Stimulated activated CD8-positive, alpha-beta memory T cell treated with anti-CD3 and anti-CD28 coated beads, Interleukin-4, amount 100 ng/mL, for 1 hour (primary cell): ENCODE measurements at places on chromosomes 7 and 10.
A peak's percentile ranks its signal among the peaks of the same experiment; 100 is the strongest.

GRCh38 chr7:6026011-6026819, 5.0 kb upstream of the ANKRD61 start:
- peak; percentile 49 for DNase-seq

GRCh38 chr10:106311590-106311989, 852.9 kb downstream of the SORCS1 start:
- DNase-seq: no peak

DNA sequence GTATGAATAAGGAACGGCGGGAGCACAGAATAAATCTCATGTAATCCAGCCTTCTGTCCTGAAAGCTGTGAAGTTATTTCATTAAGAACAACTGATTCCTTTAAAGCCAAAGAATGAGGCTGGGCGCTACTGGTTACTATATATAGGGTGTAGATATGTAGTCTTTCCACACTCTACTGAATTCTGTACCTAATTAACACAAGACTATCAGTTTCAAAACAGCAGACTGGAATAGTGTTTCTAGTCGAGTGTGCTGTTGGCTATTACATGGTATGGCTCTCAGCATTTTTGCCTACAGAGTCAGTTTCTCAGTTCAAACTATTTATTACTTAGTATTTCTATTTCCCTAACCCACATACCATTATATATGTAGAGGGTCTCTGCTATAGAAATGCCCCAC, 163.3 kb downstream of the THSD7A start:
- no peak for DNase-seq

GRCh38 chr7:54728411-54728810, 30.6 kb downstream of the SEC61G start:
- no peak for DNase-seq

DNA sequence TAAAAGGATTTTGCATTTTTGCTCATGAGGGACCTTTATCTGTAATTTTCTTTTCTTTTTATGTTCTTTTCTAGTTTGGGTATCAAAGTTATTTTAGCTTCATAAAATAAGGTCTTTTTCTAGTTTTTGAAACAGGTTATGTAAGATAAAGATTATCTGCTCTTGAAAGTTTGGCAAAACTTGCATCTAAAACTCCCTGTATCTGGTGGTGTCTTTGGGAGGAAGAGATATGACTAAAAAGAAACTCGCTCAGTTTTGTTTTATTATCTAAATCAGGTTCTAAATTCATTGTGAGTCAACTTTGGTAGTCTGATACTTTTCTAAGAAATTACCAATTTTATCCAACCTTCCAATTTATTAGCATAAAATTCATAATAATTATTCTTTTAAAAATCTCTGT, 55.1 kb downstream of the VCL start:
- DNase-seq: no peak

GRCh38 chr7:129184981-129185670, 3.3 kb upstream of the SMO start:
- DNase-seq: no peak

GRCh38 chr10:67017218-67017617, 91.4 kb downstream of the LRRTM3 start:
- DNase-seq: no peak

DNA sequence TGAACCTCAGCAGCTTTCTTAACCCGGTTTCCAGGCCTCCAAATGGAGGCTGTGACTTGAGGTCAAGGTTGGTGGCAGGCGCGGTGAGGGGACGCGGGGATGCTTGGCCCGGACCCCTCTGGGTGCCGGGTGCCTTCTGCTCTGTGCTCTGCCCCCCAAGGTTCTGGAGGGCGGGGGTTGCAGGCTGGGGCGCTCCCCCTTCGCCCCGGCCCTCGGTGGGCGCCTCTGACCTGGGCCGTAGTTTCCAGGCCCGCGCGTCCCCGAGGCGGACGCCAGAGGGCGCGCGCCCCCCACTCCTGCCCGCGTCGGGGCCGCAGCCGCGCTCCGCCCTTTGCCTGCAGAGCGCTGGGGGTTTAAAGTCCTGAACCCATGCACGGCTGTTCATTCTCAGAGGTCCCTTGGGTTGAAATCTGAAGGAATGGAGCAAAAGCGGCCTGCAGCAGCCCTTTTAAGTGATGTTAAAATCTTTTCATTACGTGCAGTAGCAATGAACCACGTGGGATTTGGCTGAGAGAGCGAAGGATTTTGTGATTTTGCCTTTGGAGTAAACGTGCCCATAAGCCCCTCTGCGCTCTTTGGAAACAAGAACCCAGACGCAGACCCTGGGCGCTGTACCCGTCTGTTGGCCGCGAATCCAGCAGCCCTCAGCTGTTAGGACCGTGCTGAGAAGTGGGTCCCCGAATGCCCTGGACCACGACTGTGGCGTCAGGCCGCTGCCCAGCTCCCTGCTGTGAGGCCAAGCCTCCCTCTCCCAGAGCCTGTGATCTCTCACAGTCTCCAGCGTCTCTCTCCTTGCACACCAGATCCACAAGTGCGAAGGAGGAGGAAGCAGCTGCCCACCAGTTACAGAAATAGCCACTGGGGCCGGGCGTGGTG, 135.0 kb downstream of the ACTR3B start:
- no peak for DNase-seq

- no peak for DNase-seq
Measured at GRCh38 chr10:85026878-85027467, 698.6 kb downstream of the CCSER2 start.
